KBM-7 (cell line): ENCODE measurements at places on chromosomes 3 and 15.

- no peak for DNase-seq
These were observed 14.5 kb downstream of the GP5 start for GRCh38 chr3:194384569-194385001.

DNA sequence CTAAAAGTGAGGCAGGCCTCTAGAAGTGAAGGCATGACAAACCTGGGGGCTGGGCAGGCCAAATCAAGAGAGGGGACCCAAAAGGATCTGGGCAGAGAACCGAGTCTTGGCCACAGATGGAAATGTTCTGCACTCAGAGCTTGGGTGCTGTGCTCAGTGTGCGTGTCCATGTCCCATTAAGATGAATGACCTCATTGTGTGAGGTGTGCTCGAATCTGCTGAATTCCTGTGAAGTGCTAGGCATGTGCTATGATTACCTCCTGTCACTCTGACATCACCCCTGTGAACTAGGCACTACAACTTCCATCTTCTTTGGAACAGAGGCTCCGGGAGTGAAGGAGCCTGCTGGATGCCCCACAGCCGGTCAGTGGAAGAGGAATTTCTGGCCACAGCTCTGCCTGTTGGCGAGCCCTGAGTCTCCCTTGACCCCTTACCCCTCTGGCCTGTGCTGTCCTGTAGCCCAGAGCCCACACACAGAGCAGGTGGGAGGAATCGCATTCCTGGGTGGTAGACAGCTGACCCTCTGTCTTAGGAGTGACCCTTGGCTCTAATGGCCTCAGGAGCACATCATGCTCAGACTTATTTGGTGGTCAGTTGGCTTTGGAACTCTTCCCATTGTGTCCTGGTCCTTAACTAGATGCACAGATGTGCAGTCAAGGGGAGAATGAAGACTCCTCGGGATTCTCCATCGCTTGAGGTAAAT is 67.6 kb upstream of the CTDSPL start:
- DNase-seq = no peak

GRCh38 chr3:119933207-119933606 is 151.3 kb downstream of the NR1I2 start:
- no peak for DNase-seq

- DNase-seq = no peak
These were observed 2.5 kb downstream of the SCG5 start for GRCh38 chr15:32643907-32644445.

DNA sequence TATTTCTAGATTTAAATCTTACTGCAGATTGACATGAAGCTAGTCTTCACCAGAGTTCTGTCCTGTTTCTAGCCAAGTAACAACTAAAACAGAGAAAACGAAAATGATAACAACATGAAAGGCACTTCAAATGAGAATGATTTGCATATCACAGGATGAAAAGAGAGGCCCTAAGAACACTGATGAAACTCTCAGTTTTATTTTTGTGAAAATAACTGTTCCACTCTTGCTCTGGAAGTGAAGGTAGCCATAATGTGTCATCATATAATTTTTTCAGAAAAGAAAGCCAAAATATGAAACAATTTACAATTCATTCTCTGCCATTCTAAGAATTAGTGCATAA is 274.4 kb downstream of the ADAMTSL3 start:
- no peak for DNase-seq

DNA sequence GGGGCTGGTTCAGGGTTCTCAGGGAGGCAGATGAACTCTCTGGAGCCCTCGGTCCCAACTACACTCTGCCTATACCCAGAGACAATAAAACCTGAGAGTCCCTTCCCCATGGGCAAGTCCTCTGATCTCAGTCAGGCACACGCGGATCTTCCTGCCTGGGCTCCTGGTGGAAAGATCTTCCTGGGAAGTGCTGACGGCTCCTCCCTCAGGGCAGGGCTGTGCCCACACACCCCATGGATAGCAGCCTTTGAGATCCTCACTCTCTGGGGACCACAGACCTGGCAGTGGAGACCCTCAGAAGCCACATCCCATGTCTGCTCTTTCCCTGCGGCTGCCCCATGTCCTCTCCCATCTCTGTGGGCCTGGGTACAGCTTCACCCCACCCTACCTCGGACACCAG is 10.4 kb downstream of the SH2D7 start:
- no peak for DNase-seq

- no peak for DNase-seq
These were observed 96.0 kb downstream of the SPATA16 start for GRCh38 chr3:173044998-173045397.

GRCh38 chr15:52291204-52291603 is 4.4 kb downstream of the MYO5C start:
- DNase-seq = no peak

DNA sequence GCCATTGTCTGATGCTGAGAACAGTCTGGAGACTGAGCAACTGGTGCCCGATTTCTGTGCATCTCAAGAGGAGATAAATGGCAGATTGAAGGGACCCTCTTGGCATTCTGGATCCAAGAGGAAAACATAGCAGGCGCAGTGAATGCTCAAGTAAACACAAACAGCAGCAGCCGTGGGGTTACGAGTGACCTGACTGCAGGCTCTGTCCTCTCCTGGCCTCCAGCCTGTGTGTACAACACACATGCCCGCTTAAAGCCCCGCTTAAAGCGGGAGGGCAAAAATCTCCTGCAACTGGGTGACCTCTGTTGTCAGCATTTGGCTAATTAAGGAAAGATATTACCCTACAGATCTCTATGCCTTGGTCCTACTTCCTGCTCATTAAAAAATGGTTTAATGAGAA is 120.5 kb downstream of the GREM1 start:
- no peak for DNase-seq

DNA sequence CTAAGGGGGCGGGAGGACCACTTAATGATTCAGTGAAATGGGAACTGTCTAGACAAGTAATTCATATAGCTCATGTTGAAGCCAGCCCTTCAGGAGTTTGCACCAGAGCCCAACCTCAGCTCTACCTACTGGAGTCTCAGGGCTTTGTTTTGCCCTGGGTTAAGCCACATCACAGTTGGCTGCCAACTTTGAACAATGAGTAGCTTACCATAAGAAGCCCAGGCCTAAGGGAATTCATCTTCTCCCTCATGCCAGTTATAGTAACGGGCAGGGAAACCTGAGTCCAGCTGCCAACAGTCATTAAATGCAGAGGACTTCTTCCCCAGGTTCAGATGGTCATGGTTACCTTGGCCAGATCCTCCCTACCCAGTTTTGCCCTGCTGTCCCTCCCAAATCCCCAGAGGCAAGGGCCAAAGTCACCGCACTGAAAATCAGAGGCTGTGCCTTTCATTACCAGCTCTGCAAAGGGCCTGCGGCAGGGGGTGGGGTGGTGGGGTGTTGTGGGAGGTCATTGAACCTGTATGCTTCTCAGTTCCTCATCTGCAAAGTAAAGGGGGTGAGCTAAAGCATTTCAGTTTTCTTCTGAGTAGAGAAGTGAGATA is 302.2 kb upstream of the NR2E3 start:
- DNase-seq = no peak

GRCh38 chr3:108487439-108487838 is 23.0 kb downstream of the MYH15 start:
- no peak for DNase-seq

DNA sequence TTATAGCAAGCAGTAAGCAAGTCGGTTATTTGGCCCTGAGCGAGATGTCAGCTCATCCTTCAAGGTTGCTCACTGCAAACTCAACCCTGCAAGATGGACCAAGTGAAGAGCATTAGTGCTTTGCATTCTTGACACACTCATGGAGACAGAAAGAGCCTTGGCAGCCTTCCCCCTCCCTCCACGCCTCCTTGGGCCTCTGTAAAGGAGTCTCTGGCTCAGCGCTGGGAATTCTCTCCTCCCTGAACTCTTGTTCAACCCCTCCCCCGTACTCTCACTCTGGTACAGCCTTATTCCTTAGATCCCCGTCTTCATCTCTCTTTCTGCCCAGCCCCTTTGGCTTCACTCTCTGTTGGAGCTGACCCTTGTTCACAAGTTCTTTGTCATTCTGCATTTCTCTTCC is 2.2 kb upstream of the CX3CR1 start:
- no peak for DNase-seq

- no peak for DNase-seq
These were observed 18.1 kb downstream of the DNAJC13 start for GRCh38 chr3:132435224-132435910.

DNA sequence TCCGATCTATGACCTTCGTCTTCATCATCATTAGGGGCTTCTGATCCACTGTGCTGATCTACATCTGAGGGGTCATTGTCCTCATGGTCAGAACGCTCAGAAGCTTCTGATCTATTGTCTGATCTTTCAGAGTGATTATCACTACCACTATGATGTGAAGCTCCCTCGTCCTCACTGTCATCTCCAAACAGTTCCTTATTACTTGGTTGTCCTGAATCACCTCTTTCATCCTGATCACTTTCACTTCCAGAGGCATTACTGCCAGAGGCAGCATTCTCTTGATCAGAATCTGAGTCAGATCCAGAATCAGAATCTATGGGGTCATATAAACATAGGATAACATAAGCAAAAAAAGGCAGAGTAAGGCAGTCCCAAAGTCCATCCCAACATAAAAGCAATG is 5.4 kb downstream of the LEO1 start:
- DNase-seq = no peak

DNA sequence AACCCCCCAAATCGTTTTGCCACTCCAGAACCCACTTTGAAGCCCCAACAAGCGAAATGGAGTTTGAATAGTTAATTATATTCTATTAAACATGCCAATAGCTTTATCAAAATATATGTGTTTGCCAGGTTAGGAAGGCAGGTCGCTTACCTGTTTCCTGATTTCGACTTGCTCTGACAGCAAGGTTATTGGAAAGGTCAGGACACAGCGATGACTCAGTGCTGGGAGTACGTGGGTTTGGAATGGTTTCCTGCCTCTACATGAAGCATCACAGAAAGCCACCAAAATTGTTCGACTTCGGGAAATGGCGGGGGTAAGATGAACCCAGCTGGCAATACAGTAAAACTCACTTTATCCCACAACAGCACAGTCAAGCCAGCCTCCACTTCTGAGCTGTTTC is 135.6 kb upstream of the ABI3BP start:
- no peak for DNase-seq

DNA sequence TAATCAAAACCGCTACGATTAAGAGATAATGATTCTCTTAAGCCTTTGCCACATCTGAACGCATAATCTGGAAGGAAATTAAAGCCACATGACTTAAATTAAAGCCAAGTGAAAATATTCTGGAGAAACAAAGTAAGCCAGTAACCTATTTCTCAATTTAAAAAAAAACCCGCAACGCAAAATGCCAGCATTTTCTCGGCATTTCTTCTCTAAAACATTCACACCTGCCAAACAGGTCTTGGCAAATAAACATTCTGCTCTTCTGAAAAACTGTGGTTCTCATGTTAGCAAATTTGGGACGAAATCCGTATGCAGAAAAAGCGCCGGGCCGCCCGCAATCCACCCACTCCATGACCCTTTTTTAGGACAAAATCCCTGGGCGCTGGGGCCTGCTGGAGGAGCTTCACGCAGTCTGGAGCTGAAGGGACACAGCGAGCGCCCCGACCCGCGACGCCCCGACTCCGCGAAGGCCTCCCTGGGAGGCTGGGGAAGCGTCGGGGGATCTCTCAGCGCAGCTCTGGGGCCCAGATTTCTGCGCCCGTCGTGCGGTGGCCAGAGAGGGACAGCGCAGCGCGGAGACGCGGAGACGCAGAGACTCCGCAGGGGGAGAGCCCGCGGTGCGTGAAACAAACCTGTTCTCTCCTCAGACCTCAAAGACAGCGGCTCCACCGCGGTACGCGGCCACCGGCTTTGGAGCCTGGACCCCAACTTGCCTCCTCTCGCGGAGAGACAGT is 471 bp downstream of the NKIRAS1 start:
- DNase-seq = no peak

DNA sequence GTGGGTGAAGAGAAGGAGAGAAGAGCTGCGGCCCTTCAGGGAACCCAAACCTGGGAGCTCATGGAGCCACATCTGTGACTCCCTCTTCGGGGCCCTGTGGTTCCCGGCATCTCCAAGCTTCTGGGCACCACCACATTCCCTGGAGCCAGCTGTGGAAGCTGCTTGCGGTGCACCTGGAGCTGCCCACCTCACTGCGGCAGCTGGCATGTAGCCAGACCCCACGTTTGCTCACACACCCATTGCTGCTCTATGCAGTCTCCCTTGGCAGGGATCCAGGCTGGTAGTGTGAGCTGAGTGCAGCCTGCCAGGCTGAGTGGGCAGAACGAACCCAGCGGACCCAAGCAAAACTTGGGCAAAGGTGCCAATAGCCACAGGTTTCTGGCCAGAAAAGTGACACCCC is 16.8 kb upstream of the PLA2G4E start:
- DNase-seq = no peak

GRCh38 chr3:104951426-104951825 is 415.3 kb upstream of the ALCAM start:
- DNase-seq = no peak
